ENCODE measurements at places on chromosomes 5 and 9. TPM values are rescaled to one million over a fixed set of nuclear protein-coding genes. Genes with fewer than 3 reads are reported as not detected.

PCDHAC2 gene
- total RNA-seq, result 39.0 TPM

SURF2 gene
- total RNA-seq, result 9.7 TPM

GRXCR2 gene
- total RNA-seq, result not detected

ARHGEF37 gene
- total RNA-seq, result 19.0 TPM

CDX1 gene
- total RNA-seq, result not detected

GARNL3 gene
- total RNA-seq, result 48.6 TPM

SCGB3A2 gene
- total RNA-seq, result not detected

TLX3 gene
- not detected for total RNA-seq

TTC16 gene
- total RNA-seq, result not detected

OR1L1 gene
- total RNA-seq, result not detected

TPPP gene
- 5.2 TPM for total RNA-seq

TERT gene
- 1.8 TPM for total RNA-seq

CDKN2AIPNL gene
- total RNA-seq, result 28.7 TPM

TAF1L gene
- total RNA-seq, result not detected

OR1Q1 gene
- not detected for total RNA-seq

ATOX1 gene
- 49.0 TPM for total RNA-seq

ROPN1L gene
- total RNA-seq, result 3.6 TPM

CCNO gene
- 0.27 TPM for total RNA-seq

ANKRD18A gene
- 4.6 TPM for total RNA-seq

STK10 gene
- 11.2 TPM for total RNA-seq

GADD45G gene
- total RNA-seq, result 130 TPM

ASS1 gene
- total RNA-seq, result 52.0 TPM

LHX2 gene
- 47.3 TPM for total RNA-seq

GDF9 gene
- total RNA-seq, result 1.1 TPM
